ENCODE measurements at places on chromosomes 5 and 9.

DNA sequence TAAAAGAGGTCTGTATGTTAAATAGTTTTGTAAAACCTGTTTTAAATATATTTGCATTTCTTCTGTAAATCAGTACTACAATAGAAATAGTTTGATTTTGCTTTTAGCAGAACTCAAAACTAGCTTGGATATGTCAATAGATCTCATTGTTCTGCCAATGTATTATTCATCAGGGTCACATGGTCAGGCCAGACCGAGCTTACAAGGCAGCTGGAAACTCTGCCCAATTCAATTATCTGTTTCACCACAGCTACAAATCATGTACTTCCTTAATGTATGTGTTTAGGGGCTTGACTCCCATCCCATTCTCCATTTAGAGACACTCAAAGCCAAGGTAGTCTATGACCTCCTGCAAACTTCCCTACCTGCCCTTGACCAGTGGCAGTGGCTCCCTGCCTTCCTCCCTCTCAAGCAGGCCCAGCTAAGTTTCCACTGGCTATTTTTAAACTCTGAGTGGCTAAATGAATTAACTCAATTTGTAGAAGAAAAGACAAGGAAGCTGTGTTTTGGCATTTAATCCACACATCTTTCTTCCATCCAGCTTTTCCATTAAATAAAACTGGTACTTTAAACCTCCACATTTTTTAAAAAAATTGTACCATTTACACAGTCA is 46.4 kb upstream of the SELENOP start:
- DNase-seq: no peak

DNA sequence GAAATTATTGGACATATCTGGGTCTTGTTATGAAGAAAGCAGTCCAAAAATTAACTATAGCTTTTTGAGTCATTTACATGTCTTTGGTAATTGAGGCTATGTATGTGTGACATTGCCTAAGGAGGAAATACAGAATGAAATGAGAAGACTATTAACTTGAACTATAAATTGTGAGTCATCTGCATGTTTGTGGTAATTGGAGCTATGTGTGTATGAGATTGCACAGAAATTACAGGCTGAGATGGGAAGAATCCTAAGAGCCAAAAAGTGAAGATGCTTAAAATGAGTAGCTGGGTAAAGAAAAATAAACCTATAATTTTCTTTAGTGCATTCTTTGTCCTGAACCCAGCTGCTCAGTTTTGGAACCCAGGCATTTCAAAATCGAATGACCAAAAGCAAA is 747.6 kb upstream of the EDIL3 start:
- DNase-seq: no peak

GRCh38 chr9:27487927-27488326 is 36.2 kb upstream of the IFNK start:
- DNase-seq: no peak

GRCh38 chr5:56176871-56177533 is 56.1 kb downstream of the ANKRD55 start:
- DNase-seq: no peak

DNA sequence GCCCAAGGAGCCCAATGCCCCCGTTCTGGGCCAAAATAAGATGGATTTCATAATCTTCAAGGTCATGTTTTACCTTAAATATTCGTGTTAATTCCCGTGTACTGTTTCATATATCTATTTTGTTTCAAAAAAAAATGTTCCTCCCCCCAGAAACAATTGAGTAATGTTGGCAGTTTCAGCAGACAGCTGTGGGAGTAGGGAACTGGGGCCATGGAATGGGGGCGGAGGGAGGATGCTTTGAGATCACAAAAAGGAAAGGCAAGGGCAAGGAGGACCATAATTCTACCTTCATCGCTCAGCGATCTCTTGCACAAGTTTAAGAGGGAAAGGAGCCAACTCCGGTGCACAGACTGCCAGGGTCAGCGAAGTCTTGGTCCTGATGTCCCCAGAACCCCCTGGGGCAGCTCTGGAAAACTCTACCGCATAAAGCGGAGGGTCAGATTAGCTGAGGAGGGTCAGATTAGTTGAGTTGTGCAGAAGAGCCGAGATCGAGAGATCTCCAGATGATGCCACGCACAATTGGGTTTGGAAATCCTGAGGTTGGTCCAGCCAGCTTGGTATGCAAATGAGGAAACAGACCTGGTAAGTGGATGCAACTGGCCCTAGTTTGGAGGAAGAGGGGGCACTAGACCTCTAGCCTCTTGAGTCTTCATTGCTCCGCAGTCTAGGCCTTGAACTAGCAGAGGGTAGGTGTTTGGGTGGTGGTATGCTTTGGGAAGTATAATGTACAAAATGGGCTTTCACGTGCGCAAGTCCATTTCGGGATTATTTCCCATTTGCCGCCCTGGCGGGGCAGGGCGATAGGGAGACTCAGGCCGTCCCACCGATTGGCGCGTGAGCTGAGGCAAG is 24.0 kb downstream of the CDKN2A start:
- no peak for DNase-seq

- no peak for DNase-seq
Measured at GRCh38 chr5:178273665-178274541, 41.3 kb upstream of the PHYKPL start.

DNA sequence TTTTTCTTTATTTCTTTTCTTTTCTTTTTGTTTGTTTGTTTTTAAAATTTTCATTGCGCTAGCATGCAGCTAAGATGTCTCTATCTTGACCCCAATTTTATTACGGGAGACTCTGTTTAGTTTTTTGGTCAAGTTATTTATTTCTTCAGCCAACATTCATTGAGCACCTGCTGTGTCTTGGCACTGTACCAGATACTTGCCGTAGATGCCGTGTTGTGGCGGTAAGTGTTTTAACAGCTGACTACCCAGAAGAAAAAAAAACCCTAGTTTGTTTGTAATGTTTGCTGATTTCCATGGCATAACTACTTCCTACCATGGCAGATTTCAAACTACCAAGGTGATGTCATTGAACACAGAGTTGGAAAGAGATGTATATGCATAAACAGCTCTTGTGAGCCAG is 65.0 kb downstream of the UGCG start:
- DNase-seq: peak; percentile 36

DNA sequence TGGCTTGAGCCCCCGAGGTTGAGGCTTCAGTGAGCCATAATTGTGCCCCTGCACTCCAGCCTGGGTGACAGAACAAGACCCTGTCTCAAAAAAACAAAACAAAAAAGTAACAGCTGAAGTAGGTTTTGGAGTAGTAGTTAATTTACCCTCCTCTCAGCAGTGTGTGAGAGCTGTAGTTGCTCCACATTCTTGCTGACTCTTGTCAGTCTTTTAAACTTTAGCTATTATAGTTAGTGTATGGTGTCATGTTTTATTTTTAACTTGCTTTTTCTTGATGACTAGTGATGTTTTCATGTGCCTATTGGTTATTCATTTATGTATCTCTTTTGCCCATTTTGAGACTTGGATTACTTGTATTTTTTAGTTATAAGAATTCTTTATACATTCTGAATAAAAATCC is 52.9 kb upstream of the DHFR start:
- no peak for DNase-seq

DNA sequence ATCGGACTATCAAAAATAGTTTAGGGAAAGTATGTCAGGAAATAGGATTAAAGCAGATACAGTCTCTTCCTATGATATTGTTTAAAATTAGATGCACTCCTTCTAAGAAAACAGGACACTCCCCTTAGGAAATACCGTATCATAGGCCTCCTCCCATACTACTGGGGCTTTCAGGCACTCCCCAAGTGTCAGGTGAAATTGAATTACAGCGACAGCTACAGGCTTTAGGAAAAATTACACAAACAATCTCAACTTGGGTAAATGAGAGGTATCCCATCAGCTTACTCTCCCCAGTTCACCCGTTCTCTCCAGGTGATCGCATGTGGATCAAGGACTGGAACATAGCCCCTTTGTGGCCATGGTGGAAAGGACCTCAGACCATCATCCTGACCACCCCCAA is 110.4 kb upstream of the EPB41L4A start:
- DNase-seq: no peak

- DNase-seq: no peak
Measured at GRCh38 chr5:169354263-169354662, 53.3 kb upstream of the SLIT3 start.

GRCh38 chr5:167993771-167994170 is 297.7 kb upstream of the WWC1 start:
- no peak for DNase-seq

DNA sequence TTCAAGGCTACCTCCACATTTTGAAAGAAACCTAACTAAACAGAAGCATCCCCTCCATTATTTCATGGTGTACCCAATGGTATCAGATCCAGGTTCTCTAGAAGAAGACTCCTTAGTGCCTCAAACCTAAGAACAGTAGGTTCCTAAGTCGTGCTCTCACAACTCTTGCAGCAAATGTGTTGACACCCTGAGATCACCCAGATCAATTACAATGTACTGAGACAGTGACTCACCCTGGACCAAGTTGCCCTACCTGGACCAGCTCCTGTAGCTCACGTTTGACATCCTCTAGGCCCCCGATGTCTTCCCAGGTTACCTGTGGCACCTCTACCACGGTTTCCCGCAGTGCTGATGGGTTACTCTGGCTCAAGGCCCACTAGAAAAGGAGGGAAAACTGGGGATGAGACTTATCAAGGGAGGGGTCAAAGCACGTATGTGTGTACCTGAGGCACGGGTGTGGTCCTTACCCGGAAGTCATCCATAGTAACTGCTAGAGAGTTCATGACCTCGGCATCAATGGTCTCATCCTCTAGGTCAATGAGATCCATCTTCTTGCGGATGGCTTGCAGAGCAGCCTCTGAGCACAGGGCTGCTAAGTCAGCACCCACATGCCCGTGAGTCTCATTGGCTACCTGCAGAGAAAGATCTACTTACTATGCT is 11.7 kb downstream of the VCP start:
- DNase-seq: no peak

GRCh38 chr9:101561740-101562139 is 28.1 kb downstream of the RNF20 start:
- DNase-seq: peak; percentile 30

DNA sequence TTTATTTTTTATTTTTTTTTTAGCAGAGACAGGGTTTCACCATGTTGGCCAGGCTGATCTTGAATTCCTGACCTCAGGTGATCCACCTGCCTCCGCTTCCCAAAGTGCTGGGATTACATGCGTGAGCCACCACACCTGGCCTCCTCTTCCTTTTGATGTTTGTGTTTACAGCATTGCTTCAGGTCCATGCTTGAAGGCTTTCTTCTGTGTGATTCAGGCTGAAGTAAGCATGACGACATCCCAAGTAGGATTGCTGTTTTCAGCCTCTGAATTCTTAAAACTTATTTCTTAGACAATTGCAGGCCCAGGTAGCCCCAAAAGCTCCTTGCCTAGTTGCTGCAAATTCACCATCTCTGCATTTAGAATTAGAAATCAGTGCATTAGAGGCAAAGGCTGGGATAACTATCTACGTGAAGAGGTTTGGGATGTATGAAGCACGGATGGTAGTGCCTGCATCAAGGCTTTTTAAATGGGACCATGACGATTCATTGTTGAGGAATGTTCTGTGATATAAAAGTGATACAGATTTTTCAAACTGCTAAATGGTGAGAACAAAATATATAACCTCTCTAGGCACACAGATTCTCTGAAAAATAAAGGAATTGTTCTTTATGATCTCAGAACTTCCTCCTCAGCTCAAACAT is 3.0 kb upstream of the ETF1 start:
- no peak for DNase-seq

DNA sequence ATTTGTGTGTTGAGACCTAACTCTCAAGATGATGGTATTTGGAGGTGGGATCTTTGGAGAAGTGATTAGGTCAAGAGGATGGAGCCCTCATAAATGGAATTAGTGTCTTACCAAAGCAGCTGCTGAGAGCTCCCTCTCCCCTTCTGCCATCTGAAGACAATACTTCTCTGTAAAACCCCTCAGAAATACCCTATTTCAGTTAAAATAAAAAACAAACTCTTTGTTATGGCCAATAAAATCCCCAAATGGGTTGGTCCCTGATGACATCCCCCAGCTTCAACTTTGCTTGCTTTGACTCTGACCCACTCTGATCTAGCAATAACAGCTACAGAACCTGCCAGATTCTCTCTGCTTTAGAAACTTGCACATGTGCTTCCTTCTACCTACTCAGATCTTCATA is 100.9 kb downstream of the SNCAIP start:
- DNase-seq: no peak

DNA sequence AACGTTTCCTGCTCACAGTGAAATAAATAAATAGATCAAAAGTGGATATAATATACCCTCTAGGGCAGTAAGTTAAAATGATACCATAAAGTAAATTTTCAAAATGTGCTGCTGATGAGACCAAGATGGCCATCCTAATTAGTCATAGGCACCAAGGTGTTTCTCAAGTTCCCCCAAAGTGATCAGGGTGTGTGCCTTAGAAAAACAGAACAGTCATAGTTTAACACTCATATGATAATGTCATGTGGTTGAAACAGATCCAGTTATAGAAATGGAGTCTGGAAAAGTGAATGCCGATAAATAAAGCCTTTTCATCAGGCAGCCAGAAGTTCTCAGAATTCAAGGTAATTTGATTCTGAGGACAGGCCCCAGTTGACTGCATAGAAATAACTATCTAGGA is 161.5 kb upstream of the CDKN2B start:
- DNase-seq: no peak

GRCh38 chr5:173211284-173211683 is 23.7 kb downstream of the NKX2-5 start:
- no peak for DNase-seq

DNA sequence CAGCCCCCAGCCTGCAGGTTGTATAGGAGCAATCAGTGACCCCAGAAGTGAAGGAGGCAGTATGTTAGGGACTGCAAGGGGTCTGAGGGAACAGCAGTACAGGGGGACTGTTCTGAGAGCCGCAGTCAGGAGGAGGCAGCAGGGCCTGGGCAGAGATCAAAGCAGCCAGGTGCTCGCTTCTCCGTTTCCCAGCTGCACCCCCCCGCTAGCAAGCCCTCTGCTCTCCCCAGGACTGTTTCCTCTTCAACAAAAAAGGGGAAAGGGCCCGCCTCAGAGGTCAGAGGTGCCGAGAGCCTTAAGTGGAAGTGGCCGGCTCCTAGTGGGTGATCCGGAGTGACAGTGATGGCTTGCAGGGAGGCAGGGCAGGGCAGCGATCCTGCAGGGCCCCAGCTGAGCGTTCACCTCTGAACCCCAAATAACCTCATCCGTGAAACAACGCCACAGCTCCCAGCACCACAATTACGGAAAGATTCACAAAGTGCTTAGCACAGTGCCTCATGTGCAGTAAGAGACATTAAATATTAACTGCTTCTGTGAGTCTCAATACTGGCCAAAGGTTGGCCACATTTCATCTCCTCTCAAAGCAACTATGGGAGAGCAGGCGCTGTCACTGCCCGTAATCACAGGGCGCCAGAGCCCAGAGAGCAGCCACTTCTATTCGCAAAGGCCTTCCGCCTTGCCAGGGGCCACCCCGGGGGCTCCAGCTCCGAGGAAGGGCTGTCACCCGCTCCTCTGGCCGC is 8.0 kb downstream of the CLPTM1L start:
- peak; percentile 72 for DNase-seq
